ENCODE measurements at places on chromosomes 2 and 18.

DNA sequence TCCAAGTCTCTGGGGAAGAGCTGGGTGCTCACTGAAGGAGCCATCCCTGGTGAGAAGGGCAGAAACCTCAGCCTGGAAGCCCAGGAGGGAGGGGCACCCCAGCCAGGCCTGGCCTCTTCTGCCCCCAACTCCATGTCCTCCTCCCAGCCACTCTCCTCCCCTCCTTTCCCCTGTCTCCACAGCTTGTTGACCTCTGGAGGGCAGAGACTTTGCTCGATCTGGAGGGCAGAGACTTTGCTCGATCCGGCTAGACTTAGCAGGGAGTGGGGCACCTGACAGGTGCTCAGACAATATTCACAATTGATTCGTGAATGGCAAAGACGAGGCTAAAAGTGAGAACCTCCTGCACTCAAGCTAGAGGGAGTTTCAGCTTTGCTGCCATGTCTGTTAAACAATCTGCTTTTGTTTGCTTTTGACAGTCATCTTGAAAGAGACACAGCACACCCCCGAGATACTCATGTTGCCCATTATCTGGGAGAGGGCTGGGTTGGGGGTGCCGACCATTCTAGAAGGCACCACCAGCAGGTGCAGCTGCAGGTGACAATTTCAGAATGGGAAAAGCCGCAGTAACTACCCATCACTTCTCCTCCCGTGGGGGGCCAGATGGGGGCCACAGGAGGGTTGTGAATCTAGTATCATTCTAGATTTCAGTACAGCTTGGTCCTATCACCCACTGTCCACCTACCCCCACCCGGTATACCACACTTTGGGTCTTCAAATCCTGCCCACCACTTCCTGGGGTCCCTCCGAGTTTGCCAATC is 54.8 kb downstream of the DNMT3A start:
- no peak for DNase-seq

DNA sequence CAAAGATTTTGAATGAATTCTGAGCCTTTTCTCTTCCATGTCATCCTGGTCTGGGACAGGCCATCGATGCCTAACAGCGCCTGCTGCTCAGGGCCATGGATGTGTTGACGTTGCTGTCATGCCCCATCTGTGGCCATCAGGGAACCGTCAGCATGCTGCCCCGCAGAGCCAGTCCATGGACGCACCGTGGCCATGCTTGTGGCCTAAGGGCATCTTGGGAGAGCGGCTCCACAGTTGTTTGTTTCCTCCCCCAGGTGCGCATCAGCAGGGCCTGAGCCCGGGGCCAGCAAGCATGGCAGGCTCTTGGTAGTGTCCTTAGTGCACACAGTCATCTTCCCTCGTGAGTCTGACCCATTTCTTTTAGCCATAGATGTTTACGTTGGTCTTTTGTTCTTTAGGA is 142.7 kb downstream of the VAPA start:
- DNase-seq, result no peak

DNA sequence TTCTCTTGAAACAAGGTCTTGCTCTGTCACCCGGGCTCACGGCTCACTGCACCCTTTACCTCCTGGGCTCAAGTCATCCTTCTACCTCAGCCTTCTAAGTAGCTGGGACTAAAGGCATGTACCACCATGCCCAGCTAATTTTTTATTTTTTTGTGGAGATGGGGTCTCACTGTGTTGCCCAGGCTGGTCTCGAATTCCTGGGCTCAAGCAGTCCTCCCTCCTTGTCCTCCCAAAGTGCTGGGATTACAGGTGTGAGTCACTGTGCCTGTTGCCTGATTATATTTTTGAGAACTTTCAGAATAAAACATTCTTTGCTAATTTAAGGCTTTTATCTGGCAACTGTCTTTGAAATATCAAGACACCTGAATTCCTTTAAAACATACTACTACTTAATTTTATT is 47.9 kb downstream of the BIRC6 start:
- DNase-seq, result no peak

DNA sequence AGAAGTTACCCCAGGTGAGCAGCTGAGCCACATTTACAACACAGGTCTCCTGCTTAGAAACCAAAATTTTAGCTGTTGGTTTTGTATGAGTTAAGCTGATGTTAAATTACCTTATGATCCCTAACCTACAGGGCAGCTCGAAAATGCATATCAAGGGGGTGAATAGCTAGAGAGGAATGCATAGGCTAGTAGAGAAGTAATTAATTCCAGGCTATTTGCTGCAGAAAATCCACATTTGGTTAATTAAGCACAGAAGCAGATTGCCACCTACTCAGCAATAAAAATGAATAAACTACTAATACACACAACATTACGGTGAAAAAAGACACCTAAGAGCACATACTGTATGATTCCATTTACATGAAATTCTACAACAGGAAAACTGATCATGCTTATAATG is 91.4 kb downstream of the OSBPL1A start:
- no peak for DNase-seq

DNA sequence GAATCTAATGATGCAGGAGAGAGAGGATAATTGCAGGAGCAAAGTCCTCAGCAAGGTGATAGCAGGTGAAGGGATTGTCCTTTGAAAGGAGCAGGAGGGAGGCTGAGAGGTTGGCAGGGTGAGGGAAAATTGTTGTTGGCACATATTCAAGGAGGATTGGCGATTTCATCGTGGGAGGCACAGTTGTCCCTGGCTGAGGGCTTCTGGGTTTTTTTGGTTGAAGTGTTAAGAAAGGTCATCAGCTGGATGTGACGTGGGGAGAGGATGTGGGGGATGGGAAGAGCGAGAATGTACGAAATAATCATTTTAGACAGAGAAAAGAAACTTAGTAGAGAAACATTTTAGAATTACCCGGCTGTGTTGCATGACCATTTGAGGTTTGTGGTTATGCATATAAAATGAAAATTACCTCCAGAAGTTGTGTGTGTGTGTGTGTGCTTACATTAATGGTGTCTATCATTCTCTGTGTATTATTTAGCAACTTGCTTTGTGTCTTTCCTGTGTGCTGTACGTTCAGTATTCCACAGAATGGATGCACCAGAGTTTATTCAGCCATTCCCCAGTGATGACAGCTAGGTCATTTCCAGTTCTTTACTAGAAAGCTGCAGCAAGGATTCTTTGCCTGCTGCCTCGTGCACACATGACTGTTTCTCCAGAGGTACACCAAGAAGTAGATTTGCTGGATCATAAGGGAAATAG is 67.6 kb downstream of the SDC1 start:
- DNase-seq, result no peak

- no peak for DNase-seq
Observed at GRCh38 chr18:35876243-35876642, 96.2 kb upstream of the RMP24 start.

- DNase-seq, result no peak
Observed at GRCh38 chr2:20663196-20664070, 3.5 kb upstream of the GDF7 start.

DNA sequence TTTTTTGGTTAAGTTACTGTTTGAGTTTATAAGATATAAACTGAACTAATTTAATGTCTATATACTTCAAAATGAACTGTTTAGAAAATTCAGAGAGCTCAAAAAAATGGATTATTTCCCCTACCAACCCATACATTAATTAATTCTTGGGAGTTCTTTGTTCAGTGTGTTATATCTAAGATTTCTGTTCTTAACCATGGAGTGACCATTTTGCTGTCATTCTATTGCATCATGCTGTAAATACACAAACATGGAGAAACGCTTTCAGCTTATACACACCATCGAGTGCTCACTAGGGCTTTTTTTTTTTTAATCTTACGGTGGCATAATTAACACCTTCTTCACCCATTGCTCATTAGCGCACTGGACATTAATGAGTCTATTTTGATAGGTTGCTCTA is 33.4 kb upstream of the TBR1 start:
- no peak for DNase-seq

DNA sequence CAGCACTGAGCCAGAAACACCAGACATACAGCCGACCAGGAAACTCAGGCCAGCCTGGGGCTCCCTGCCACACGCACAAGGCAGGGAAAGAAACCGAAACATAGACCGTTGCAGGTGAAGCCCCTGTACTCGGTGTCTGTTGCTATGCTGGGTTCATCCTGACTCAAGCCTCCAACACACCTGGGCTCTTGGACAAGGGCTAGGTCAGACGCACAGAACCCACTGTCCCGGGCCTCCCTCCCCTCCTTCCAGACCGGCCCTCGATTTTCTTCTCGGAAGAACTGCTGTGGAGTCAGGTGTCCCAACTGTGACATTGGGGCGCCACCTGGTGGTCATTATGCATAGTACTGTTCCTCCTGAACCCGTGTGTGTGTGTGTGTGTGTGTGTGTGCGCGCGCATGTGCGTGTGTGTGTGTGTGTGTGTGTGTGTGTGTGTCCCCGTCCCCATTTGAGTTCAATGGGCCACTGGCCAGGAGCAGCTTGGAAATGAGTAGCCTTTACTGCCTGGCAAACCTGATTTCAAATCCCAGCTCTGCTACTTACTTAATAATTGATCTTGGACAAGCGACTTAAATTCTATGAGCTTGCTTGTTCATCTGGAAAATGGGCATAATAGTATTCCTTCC is 55.4 kb upstream of the GLI2 start:
- DNase-seq, result peak; percentile 39

DNA sequence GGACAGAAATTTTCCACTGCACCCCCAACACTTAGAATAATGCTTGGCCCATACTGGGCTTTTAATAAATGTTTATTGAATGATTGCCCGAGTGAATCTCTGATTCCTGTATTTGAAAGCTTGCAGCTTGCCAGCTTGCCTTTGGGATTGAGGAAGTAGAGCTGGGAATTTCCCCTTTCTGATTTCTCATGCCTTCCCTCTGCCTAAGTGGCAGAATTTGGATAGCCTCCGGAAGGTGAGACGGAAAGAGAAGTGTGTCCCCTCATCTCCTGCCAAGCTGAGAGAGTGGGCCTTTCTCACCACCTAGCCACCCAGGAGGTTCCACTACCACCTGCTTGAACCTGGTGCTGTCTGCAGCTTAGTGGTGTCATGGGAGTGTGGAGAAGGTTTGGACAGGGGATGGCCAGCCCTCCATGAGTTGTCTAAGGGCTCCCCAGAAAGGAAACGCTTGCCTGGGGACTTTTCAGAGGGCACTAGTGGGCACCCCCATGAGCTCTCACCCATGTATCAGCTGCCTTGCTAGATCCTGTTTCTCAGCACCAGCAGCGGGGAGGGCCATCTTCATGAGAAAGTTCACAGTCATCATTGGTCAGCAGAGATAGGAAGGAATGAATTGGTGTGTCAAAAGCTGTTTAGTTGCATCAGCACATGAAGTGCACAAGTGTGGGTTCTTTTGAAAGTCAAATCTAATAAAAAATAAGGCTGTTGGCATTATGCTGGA is 8.6 kb upstream of the NCOA1 start:
- no peak for DNase-seq

DNA sequence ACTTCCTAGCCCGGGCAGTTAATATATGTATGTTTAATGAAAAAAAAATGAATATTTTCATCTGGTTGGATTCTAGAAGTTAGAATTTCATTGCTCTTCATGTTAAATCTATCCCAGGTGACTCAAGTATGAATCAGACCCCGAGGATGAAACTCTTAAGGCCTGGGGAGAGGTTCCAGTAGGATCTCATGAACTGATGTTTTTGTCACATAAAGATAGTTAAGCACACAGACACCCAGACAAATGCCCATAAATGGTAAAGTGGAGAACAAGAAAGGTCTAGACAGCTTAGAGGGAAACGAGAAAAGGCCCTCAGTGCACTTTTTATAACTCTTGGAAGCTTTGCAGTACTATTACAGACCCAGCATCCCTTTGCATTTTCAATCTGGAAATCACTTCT is 114.1 kb downstream of the RIF1 start:
- DNase-seq, result no peak

GRCh38 chr2:11980809-11981208 is 234.4 kb downstream of the LPIN1 start:
- no peak for DNase-seq

DNA sequence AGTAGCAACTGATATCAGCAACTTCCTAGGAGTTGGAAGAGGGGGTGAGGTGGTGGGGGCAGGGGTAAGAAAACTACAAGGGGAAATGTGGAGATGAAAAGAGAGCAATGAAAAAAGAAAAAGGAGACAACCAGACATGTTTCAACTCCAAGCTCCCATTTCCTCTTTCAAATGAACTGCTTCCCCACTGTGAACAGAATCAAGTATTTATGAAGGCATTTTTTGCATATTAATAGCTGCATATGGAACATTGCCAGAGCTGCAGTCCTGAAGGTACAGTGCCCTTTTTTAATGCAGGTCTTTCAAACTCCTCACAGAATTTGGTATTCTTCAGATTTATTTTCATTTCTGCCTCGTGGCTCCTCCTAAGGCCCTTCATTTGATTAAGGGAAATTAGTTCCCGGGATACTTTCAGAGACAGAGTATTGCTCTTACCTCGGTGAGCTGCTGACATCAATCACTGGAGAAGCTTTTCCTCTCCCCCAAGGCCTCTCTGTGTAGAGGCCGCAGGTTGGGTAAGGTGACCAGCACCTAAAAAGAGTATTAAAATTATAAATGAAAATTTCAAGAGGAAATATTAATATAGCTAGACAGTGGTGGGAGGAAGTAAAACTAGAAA is 68.4 kb downstream of the KIAA2012 start:
- DNase-seq, result no peak

GRCh38 chr2:95401480-95401879 is 1.0 kb upstream of the FAHD2A start:
- no peak for DNase-seq

- no peak for DNase-seq
Observed at GRCh38 chr2:9941196-9941995, 10.1 kb upstream of the GRHL1 start.

DNA sequence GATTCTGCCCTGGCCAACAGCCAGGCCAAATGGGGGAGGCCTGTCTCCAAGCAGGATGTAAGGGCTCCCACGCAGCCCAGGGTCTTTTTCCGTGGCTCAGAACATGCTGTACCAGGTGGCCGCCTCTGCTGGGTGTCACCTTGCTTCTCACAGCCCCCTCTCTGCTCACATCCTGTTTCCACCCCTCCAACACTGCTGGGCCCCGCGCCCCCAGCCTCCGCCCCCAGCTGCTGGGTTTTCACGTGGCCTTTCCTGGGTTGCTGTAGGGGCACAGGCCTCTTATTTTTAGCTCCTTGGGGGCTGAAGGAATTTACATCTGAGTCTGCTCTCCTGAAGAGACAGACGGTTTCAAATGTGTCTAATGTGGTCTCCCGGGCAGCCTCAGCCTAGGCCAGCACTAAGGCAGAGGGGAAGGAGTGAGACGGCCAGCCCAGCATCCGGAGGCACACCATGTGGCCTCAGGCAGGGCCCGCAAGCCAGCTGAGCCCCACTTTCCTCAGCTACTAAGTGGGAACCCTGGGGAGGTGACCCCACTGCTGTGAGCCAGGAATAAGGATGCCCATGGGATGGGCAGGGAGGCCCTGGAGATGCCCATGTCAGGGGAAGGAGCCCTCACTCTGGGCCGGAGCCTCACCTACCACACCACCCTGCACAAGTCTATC is 18.7 kb upstream of the DUSP2 start:
- no peak for DNase-seq
